Liver (tissue), 10 donors: ENCODE measurements at places on chromosomes 12 and 14.

- peak; percentile 63 for DNase-seq
Measured at GRCh38 chr14:104677512-104678332, 11.7 kb upstream of the INF2 start.

- DNase-seq: peak; percentile 83
Measured at GRCh38 chr14:37197421-37198272, at the start of gene MIPOL1. Gene MIPOL1 (plus strand): TSS chr14:37197937. CDS start chr14:37247889, 49,952 bp downstream.

- DNase-seq: no peak
Measured at GRCh38 chr12:132583736-132584135, 26.6 kb downstream of the LRCOL1 start.

DNA sequence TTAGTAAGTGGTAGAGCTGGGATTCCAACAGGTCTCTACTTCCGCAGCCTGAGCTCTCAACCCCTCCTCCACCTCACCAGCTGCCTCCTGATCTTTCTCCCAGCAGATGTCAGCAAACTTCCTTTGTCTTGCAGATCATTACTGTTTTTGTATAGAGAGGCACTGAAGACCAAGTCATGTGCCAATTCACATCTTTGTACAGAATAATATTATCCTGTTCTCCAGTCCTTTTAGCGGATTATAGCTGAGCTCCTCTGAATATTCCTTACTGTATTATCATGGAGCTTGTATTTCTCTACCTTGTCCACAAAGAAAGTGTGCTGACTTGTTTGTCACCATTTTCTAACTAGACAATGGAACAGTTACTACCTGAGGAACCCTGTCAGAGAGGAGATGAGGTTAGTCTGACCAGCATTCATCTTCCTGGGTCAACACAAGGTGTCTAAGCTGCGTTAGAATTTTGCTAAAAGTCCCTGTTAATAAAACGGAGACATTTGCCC lies 142.3 kb upstream of the ARHGAP5 start:
- no peak for DNase-seq
